ENCODE measurements at places on chromosomes 5 and 9. TPM values are rescaled to one million over a fixed set of nuclear protein-coding genes. Genes with fewer than 3 reads are reported as not detected.

DNA sequence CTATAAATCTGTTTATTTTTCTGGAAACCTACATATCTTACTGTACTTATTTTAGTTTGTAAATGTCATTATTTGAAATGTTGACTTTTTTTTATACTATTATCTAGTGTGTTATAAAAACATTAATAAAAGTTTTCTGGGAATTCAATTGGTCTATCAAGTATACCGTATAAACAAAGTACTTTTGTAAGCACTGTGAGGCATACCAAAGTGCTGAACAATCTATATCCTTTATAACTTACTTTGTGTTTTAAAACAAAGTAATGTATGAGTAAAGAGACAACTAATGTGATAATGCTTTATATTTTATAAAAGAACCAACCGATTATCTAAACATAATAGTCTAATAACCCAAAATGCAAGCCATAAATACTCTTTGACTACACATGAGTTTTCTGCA lies 23.1 kb downstream of the EDIL3 start:
- DNase-seq, result no peak
- no peaks in the 10 kb centered on the region for H3K36me3 ChIP-seq
- H3K4me3 ChIP-seq, result no peak overlapping the region
- no peak overlapping the region for H3K27ac ChIP-seq
- no peaks in the 10 kb centered on the region for H3K4me1 ChIP-seq

DNA sequence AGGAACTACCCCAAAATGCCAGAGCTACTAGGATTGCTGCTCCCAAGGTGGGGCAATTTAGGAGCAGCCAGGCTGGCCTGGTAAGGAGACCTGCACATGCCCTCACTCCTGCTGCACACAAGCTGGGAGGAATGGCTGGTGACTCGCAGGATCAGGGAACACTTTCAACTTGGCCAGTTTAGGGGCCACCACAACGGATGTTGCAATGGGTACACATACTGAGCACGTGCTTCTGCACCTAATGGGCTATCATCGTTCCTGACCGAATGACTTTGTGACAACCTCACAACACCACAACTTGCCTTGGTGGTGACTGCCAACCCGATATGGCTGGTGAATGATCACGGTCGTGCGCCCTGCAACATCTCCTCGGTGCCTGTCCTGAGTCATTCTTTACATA lies 172.0 kb downstream of the ROR2 start:
- no peak for DNase-seq
- peaks cover 6% of the 10 kb centered on the region for H3K4me1 ChIP-seq

DNA sequence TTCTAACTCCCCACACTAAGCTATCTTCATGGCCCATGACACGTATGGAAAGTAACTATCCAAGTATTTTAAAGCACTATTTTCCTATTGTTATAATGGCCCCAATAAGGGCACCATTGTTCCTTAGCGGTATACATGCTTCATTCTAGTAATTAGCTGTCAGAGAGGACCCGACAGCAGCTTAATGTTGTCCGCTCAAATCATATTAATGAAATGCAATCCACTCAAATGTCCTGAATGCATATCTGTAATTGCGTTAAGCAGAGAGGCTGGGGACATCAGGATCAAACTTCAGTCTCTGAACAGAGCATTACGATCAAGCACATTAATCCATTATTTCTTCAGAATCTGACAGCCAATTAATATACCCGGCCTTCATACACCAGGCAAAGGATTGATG lies 139.7 kb downstream of the CRB2 start:
- H3K27ac ChIP-seq, result no peak overlapping the region
- DNase-seq, result no peak
- no peaks in the 10 kb centered on the region for H3K4me1 ChIP-seq
- no peaks in the 10 kb centered on the region for H3K27me3 ChIP-seq
- no peaks in the 10 kb centered on the region for H3K36me3 ChIP-seq
- no peak overlapping the region for H3K4me3 ChIP-seq

The PCDHAC2 gene
- total RNA-seq, result not detected

The ENTPD8 gene
- not detected for total RNA-seq

The SH3GLB2 gene
- total RNA-seq, result 109 TPM

The ANKRD20A1 gene
- 2.0 TPM for total RNA-seq
